Glutamatergic neuron (in vitro differentiated cells): ENCODE measurements at places on chromosomes 11 and 22. TPM values are rescaled to one million over a fixed set of nuclear protein-coding genes. Genes with fewer than 3 reads are reported as not detected.

CD6 gene
- total RNA-seq, result not detected

UBQLN3 gene
- not detected for total RNA-seq

DDI1 gene
- not detected for total RNA-seq

RBM4B gene
- total RNA-seq, result 61.2 TPM

PTPRCAP gene
- total RNA-seq, result 2.1 TPM

RIBC2 gene
- total RNA-seq, result 0.71 TPM

NTM gene
- 1.2 TPM for total RNA-seq

TMPRSS13 gene
- 0.32 TPM for total RNA-seq

MAJIN gene
- not detected for total RNA-seq

CYB561A3 gene
- total RNA-seq, result 20.6 TPM

C11orf52 gene
- total RNA-seq, result not detected

TSPAN18 gene
- total RNA-seq, result 80.4 TPM

TP53I11 gene
- 420 TPM for total RNA-seq

SLC15A3 gene
- total RNA-seq, result 4.4 TPM

MPEG1 gene
- total RNA-seq, result not detected

MISFA gene
- 1.7 TPM for total RNA-seq
